ENCODE measurements at places on chromosomes 3 and 15.

GRCh38 chr3:102178817-102179216, 256.0 kb upstream of the ZPLD1 start:
- DNase-seq: no peak

DNA sequence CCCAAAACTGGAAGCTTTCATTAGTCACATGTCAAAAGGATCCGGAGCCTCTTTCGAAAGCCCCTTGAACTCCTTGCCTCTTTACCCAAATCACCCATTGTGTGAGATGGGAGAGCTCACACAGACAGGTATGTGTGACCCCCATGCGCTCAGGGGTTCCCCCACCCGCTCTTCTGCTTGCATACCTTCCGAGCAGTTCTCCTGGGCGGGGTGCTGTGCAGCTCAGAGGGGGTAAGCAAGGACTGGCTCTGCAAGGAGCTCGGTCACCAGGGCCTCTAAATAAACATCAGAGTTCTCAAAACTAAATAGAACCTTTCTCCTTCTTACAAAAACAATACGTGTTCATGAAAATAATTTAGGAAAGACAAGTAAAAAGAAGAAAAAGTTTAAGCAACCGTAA, 55.7 kb downstream of the PXYLP1 start:
- DNase-seq: no peak

DNA sequence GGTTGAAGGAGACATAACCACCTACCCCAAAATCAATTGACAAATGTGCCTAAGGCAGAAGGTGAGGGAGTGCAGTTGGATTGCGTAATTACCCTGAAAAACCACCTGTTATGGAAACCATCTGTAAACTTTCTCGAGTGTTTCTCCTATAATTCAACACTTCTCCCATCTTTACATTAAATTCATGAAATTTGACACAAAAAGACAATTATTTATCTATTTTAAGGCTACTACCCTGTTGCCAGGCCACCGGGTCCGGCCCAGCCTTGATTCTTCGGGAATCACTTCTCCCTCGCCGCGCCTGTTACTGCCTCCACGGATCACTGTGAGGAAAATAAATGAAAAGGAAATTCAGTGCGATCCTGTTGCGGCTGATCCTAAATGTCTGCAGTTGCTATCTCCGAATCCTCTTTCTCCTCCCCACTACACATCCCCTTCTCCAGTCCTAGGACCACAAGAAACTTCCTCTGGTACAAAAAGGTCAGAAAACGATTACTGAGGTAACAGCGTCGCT, 646 bp downstream of the IQCB1 start:
- no peak for DNase-seq

- DNase-seq: peak; percentile 24
Observed at GRCh38 chr15:56919031-56919608, 676 bp downstream of the TCF12 start.

DNA sequence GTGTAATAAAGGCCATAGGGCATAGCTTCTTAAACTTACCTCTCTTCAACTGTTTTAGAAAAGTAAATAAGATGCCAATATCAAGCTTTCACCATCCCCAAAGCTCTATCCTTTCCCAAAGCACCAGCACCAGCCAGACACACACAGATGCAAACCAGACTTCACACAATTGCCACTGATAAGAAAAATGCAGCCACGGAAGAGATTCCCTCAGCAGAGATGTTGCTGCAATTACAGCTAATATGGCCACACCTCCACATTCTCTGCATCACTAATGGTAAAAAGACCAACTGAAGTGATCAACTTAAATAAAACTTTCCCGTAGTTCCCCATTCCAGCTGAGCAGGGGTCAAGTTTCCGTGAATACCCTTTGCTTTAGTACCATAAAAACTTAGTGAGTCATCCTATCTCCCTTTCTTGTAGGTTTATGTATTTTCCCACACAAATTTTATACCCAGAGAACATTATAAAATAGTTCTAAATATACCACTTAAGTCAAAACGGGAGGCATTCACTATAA, 64.4 kb downstream of the SLC9A9 start:
- no peak for DNase-seq

DNA sequence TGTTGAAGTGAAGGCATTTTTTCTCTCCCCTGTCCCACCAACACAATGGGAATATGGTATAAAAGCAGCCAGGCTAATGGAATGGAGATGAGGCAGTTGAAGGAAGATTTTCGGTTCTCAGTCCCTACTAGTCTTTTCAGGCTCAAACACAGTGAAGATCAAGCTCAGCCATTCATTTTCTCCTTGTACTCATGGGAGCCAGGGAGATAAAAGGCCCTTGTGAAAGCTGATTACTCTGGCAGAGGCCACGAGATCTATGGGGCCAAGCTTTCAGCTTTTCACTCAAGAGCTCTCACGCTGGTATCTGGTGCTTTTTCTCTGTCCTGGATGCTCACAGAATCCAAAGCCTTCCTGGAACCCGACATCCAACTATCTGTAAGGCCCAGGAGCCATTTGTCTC, 14.5 kb upstream of the FAN1 start:
- no peak for DNase-seq

DNA sequence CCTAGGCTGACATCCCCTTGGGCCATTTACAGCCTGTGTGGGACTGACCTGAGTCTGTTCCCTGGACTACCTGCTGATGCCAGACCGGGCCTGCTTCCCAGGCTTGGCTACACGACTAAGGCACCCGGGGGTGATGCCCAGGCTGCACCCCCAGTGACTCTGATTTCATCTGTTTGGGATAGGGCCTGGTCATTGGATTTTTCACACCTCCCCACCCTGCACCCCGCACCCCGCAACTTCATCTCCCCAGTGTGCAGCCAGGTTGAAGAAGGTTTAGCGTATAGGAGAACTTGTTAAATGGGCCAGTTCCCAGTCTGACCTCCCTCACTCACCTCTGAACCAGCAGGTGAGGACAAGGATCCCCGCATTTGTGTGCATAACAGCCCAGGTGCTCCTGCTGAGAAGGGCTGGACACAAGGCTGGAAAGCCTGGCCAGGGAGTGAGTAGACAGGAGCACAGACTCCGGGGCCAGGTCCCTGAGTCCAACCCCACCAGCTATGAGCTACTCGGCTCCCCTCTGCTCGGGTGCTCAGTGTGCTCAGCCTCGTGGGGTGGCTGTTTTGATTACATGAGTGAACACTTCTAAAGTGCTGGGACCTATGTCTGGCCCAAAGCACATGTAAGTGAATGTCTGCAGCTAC, 18.5 kb downstream of the SLC6A20 start:
- no peak for DNase-seq

GRCh38 chr3:162586591-162586990, 1090.0 kb downstream of the OTOL1 start:
- DNase-seq: no peak
